ENCODE measurements at places on chromosomes 11 and 22.
A peak's percentile ranks its signal among the peaks of the same experiment; 100 is the strongest.

GRCh38 chr22:46500201-46500600, 37.2 kb downstream of the CELSR1 start:
- DNase-seq: no peak

- DNase-seq: no peak
Measured at GRCh38 chr11:26847459-26847858, 125.6 kb upstream of the SLC5A12 start.

- no peak for DNase-seq
Measured at GRCh38 chr11:28743061-28743550, 634.9 kb downstream of the METTL15 start.

GRCh38 chr11:12882670-12883069, 126.4 kb upstream of the RASSF10 start:
- DNase-seq: no peak

- DNase-seq: peak; percentile 62
Measured at GRCh38 chr22:44309137-44309536, 3.6 kb downstream of the SHISAL1 start.

DNA sequence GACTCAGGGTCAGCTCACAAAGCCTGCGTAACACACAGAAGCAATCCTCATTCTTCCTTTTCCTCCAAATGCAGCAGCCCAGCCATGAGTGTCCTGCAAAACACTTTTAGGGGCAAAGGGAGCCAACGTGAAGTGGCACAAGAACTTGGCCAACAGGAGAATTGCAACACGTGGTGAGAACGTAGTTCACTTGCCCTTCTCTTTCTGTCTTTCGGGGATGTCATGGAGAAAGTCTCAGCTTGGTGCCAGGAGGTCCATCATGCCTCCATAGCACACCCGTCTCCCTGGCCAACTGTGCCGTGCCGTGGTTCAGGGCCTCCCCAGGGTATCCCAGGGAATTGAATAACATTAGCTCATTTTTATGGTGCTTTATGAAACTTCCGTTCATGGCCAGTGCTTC, 98.5 kb upstream of the ANO1 start:
- DNase-seq: no peak

DNA sequence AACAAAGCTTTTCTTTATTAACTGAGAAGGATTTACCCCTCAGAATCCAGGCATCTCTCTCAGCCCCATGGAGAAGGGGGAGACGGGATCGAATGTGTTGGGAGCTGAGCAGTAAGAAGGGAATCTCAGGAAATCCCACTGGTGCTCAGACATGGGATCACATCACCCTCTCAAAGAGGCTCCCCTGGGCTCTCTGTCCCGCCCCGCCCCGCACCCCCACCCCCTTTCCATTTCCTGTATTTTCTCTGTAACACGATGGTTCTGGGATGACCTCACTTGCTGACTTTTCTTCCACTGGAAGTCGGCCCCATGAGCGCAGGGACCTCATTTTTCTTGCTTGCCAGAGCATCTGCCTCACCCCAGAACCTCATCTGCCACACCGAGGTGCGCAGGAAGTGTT, 100.0 kb downstream of the RPS6KA4 start:
- no peak for DNase-seq

DNA sequence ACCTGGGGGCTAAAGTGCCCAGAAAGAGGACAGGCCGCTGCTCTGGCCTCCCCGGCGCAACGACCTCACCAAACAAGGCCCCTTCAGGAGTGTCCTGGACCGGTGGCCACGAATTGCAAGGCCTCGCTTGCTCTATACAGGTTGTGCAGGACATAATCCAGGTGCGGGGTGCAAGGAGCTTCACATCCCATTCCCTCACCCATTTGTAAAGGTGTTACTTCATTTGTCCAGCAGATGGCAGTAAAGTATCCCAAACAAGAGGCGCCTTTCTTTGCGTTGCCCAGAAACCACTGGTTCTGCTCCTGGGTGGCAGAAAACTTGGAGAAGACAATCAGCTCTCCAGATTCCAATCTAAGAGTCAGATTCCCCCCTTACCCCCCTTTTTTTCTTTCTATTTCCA, 35.9 kb upstream of the PRDM11 start:
- DNase-seq: peak; percentile 50

GRCh38 chr11:24575392-24575791, 78.5 kb downstream of the LUZP2 start:
- peak; percentile 85 for DNase-seq

DNA sequence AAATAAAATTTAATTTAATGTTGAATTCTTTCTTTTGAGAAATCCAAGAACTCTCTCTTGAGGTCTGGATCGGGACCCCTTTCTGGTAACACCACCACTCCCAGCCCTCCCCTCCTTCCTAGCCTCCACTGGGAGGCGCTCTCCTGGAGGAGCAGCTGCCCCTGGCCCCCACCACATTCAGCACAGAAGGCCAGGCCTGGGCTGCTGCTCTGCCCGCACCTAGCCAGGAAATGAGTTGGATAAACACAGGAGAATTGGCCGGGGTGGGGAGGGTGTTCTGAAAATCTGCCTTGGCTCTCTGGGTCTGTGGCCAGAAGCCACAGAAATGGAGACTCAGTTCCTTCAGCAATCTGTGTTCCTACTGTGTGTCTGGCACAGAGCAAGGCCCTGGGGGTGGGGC, 31.2 kb downstream of the C22orf42 start:
- no peak for DNase-seq

- DNase-seq: no peak
Measured at GRCh38 chr11:104165014-104165413, 1.1 kb upstream of the PDGFD start.

DNA sequence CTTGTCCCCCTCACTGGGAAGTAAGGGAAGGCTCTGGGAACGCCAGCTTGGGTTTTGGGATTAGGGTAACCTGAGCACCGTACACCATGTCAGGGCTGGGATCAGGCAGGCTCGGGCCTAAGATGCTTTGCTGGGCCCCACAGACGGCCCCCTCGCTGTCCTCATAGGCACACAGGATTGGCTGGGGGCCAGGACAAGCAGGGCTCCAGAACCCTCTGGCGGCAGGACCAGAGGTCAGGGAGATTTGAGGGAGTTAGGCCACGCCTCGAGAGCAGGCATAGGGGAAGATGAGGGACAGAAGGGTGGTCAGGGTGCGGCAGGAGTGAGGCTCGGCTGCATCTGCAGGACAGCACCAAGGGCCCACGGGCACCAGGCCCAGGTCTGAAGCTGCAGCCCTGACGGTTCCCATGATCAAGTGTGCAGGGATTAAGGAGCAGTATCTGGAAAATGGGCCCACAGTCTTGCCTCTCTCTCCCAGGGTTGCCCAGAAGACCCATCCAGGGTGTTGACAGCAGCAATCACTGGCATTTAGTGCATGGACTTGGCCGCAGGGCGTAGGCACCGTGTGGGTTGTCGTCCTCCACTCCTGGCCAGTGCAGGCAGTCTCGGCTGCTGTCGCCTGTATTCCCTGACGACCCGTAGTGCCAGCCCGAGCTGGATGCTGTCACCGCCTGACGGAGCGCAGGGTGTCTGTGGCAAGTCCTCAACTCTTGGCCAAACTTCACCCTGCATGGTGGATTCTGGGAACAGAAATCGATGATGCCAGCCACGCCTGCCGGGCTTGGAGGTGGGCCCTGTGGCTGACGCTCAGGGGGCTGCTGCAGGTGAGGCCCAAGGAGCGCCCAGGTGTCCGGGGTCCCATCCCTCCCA, 15.7 kb upstream of the GNB1L start:
- DNase-seq: no peak

DNA sequence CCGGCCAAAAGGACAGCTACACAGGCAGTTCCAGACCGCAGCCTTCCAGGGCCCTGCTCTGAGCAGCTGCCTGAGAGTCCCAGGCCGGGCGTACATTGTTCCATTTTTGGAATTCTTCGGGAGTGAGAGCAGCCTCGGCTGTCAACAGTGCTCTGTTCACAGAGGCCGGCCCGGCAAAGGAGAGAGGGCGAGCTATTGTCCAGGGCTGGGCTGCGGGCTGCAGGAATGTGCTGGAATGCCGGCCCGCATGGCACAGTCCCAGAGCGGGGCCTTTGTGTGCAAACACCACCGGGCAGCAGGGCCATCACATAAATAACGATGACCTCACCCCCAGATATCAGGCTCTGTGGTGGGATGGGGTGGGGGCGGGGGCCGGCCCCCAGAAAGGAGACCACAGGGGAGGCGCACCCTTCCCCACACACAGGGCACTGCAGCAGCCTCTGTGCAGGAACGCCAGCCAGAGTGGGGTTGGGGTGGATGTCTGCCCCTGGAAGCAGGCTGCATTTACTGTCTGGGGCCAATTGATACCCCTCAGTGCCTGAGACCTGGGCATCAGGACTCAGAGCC, 15.8 kb downstream of the LINC01488 start:
- DNase-seq: peak; percentile 96

GRCh38 chr22:36208914-36209313, 7.3 kb upstream of the APOL4 start:
- no peak for DNase-seq

DNA sequence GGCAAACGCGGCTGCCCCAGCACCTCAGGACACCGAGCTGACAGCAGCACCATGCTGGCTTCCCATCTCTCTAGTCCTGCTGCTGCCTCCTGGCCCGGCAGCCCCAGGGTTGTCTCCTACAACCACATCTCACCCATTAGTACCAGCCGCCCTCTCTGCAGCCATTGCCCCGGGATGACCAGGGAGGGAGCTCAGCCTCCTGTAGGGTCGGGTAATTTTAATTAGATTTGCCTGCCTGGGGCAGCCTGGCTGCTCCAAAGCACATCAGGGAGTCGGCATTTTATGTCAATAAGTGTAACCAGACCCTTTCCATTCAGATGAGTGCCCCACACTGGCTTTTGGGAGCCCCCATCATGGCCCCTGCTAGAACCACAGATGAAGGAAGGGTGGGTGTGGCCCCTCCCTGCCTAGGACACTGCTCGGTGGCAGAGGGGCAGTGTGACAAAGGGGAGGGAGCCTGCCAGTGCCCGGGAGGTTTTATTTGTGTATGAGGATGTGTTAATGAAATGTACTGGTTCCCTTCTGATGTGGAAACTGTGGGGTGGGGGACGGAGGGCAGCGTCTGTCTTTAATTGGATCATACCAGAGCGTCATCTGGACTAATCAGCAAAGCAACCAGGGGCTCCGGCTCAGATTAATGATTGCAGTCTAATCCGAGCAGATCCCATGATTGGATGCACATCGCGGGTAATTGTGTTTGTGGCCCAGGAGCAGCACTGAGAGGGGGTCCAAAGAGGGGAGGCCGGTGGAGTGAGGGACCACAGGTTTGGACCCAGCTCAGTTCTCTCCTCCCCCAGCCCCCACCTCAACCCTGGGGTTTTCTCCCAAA, 125.3 kb downstream of the FEZ1 start:
- DNase-seq: no peak

- DNase-seq: no peak
Measured at GRCh38 chr11:84795698-84796097, 831.4 kb downstream of the DLG2 start.

- DNase-seq: no peak
Measured at GRCh38 chr11:43214471-43214870, 97.3 kb upstream of the API5 start.

- no peak for DNase-seq
Measured at GRCh38 chr11:17752144-17752543, 17.6 kb downstream of the KCNC1 start.

- no peak for DNase-seq
Measured at GRCh38 chr11:82869657-82870056, 30.6 kb downstream of the PRCP start.

DNA sequence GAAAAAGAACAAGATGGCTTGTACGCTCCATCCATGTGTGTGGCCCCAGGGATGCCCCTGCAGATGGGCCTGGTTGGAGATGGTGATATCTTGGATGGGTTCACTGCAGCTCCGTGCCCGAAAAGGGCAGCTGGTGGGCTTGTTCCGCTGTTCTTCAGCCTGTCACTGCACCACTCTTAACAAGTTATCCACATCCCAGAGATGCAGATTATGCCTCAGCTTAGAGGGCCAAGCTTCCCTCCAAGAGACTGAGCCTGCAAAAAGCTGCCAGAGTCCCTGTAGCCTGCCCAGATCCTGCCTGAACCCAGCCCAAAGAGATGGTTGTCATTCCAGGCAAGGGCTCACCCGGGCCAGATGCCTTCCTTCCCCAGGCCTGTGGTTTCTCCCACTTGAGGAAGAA, 308.0 kb downstream of the OPCML start:
- no peak for DNase-seq

DNA sequence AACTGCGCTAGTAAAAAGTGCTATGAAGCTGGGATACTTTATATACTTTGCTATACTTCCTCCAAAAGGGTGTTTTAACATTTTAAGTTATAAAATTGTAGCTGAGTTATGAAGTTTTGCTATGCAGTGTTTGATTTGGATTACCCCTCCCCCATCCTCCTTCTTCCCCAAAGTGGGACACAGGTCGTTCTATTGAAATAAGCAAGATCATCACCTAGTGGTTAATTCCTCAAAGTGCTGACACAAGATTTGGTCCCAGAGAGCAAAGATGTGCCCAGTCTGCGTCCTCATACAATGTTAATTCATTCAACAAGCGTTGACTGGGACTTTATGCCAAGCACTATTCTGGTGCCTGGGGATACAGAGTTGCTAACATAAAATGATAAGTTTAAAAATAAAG, 78.5 kb downstream of the SPON1 start:
- DNase-seq: no peak

GRCh38 chr11:16737818-16738192, 642 bp upstream of the C11orf58 start:
- DNase-seq: no peak

- DNase-seq: no peak
Measured at GRCh38 chr11:72781313-72782080, 12.3 kb downstream of the STARD10 start.

- no peak for DNase-seq
Measured at GRCh38 chr22:38490915-38491314, 15.2 kb downstream of the DDX17 start.

DNA sequence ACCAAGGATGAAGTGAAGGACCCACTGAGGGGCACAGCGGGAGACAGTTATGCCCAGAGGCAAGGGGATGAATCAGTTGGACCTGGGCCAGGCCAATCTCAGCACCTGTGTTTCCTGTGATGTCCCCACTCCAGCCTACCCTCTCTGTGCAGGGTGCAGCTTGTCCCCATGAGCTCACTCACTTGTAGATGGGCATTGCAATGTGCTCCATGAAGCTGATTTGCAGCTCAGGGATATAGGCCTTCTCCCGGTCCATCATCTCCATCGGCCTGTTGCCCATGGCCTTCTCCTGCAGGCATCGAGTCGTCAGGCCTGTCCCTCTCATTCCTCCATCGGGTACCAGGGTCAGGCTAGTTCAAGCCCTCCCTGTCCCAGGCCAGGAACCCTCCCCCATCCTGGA, 96.2 kb downstream of the PDE2A start:
- no peak for DNase-seq

GRCh38 chr22:19518635-19519034, 5.6 kb downstream of the CLDN5 start:
- no peak for DNase-seq

DNA sequence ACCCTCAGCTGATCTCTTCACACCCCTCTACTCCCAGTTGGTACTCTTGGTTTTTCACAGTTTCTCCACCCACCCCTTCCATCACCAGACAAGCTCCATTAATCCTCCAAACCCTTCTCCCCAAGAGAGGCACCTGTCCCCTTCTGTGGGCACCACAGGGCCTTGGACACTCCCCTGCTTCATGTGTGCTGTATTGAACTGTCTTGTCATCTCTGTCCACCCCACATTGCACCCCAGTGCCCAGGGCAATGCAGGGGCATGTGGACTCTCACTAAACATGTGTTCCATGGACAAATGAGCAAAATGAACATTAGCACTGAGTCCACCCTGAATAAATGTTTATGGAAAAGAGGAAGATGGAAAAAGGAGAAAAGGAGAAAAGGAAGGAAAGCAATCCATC, 181.4 kb downstream of the BCR start:
- DNase-seq: no peak

GRCh38 chr11:100682247-100682969, 4.7 kb upstream of the ARHGAP42 start:
- DNase-seq: no peak

- DNase-seq: no peak
Measured at GRCh38 chr11:8913961-8914660, 3.1 kb downstream of the AKIP1 start.

- DNase-seq: no peak
Measured at GRCh38 chr11:117070016-117070415, 28.2 kb downstream of the SIK3 start.

Data from HS-27A (cell line).